Activated naive CD4-positive, alpha-beta T cell treated with anti-CD3 and anti-CD28 coated beads for 36 hours (primary cell): ENCODE measurements at places on chromosomes 7 and 10. TPM values are rescaled to one million over a fixed set of nuclear protein-coding genes. Genes with fewer than 3 reads are reported as not detected.

GRCh38 chr7:2440608-2441245 is 35.5 kb downstream of the GRIFIN start:
- H3K36me3 ChIP-seq, result no peaks in the 10 kb centered on the region
- no peak for DNase-seq
- H3K4me3 ChIP-seq, result no peak overlapping the region
- no peaks in the 10 kb centered on the region for H3K4me1 ChIP-seq
- no peaks in the 10 kb centered on the region for H3K27me3 ChIP-seq

GRCh38 chr7:46163246-46163645 is 242.2 kb upstream of the IGFBP3 start:
- no peaks in the 10 kb centered on the region for H3K36me3 ChIP-seq
- H3K27me3 ChIP-seq, result no peaks in the 10 kb centered on the region
- DNase-seq, result no peak
- H3K27ac ChIP-seq, result no peak overlapping the region
- no peak overlapping the region for H3K4me3 ChIP-seq
- H3K4me1 ChIP-seq, result no peaks in the 10 kb centered on the region

DNA sequence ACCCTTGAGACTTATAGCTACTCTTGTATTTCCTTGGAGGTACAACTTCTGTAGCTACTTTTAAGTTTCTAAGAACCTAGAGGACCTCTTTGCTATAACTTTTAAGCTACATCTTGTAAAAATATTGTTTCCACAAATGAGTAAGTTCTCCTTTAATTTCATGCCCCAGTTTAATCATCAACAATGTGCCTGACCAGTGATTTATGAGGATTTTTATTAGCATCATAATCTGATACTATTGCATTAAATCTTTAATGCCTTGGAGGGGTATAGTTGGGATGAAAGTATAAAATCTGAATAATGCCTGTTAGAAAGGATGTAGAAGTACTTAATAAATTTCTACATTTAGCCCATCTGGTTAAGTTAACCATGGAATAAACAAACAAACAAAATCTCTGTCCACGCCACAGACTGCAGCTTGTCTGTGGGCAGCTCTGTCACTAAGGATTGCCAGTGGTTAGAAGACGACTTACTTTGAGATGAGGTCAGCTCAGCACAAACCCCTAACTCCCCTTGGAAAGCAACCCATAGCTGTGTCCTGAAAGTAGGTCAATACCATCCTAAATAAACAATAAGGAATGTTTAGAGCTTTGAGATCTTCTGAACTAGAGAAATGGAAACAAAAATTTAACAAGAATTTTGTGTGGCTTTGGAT is 18.3 kb downstream of the UBE2D1 start:
- no peaks in the 10 kb centered on the region for H3K27me3 ChIP-seq
- H3K27ac ChIP-seq, result no peak overlapping the region
- H3K4me1 ChIP-seq, result peaks cover 25% of the 10 kb centered on the region
- no peaks in the 10 kb centered on the region for H3K36me3 ChIP-seq
- no peak overlapping the region for H3K4me3 ChIP-seq

GRCh38 chr7:2959103-2959680 is 84.5 kb downstream of the CARD11 start:
- DNase-seq, result peak; percentile 31
- peaks cover 82% of the 10 kb centered on the region for H3K4me1 ChIP-seq
- no peaks in the 10 kb centered on the region for H3K27me3 ChIP-seq

- peaks cover 7% of the 10 kb centered on the region for H3K27me3 ChIP-seq
- no peak overlapping the region for H3K4me3 ChIP-seq
- H3K27ac ChIP-seq, result no peak overlapping the region
- no peaks in the 10 kb centered on the region for H3K36me3 ChIP-seq
Observed at GRCh38 chr10:133101416-133101810, 13.7 kb downstream of the ADGRA1 start.

DNA sequence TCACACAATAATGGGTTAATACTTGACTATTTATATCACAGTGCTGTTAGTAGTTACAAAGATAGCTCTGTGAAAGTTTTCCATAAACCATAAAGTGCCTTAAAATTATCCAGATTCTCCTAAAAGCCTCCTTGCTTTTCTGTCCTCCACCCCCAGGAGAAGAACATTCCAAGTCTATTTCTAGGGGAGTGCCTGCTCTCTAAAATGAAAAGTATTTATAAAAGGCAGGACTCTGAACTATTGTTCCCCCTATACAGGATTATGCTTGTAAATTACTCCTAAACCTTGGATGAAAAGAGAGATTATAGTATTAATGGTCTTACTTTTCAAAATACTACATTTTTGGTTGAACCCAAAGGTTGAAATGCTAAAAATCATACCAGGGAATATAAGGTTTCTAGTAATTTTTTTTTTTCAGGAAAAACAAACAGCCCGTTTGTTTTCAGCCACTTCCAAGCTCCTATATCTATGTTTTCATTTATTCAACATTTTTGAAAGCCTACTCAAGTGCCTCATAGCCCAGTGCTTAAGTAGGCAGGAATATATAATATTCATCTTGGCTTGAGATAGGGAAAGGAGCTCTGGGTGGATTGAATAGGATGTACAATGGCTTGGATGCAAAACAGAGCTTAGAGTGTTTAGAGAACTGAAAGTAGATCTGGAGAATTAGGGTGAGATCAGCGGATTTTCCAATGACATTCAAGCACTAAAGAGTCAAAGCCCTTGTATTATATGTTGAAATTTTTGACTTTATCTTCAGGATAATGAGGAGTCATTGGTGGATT is 320.7 kb downstream of the GPR37 start:
- no peak overlapping the region for H3K27ac ChIP-seq
- H3K4me3 ChIP-seq, result no peak overlapping the region
- no peaks in the 10 kb centered on the region for H3K36me3 ChIP-seq
- DNase-seq, result no peak
- H3K4me1 ChIP-seq, result no peaks in the 10 kb centered on the region

GRCh38 chr10:62380016-62380415 is 5.8 kb downstream of the ZNF365 start:
- H3K36me3 ChIP-seq, result no peaks in the 10 kb centered on the region
- H3K4me3 ChIP-seq, result no peak overlapping the region
- peaks cover 8% of the 10 kb centered on the region for H3K4me1 ChIP-seq

DNA sequence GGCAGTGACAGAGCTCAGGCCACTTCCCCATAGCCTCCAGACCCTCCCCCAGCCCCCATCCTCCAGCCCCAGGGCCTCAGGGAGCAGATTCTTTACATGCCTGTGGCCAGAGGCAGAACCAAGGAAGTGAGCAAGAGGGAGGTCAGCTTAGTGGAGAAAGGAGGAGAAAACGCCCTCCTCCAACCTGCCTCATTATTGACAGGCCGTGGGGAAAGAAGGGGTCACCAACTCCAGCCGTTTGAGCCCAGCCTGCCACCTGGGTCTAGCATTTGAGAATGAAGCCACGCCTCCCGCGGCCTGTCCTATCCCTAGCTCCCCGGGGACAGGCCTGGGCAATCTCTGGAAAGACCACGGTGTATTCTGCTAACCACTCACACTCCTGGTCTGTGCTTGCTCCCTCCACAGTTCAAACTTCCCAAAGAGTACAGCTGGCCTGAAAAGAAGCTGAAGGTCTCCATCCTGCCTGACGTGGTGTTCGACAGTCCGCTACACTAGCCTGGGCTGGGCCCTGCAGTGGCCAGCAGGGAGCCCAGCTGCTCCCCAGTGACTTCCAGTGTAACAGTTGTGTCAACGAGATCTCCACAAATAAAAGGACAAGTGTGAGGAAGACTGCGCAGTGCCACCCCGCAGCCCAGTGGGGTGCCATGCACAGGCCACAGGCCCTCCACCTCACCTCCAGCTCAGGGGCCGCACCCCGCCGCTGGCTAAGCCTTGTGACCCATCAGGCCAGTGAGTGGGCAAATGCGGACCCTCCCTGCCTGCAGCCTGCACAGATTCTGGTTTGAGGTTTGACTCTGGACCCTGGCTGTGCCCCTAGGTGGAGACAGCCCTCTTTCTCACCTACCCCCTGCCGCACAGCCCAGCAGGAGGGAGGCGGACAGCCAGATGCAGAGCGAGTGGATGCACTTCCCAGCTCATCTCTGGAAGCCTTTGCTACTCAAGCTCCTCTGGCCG is 14.3 kb upstream of the TRIM8 start:
- no peak for DNase-seq
- peaks cover 32% of the 10 kb centered on the region for H3K4me1 ChIP-seq
- no peaks in the 10 kb centered on the region for H3K36me3 ChIP-seq
- no peaks in the 10 kb centered on the region for H3K27me3 ChIP-seq
- no peak overlapping the region for H3K27ac ChIP-seq
- H3K4me3 ChIP-seq, result no peak overlapping the region

GRCh38 chr10:6269953-6270867 is 67.5 kb downstream of the PFKFB3 start:
- H3K27ac ChIP-seq, result peak overlapping the region; percentile 93
- peaks cover 50% of the 10 kb centered on the region for H3K4me1 ChIP-seq
- DNase-seq, result peak; percentile 90

DNA sequence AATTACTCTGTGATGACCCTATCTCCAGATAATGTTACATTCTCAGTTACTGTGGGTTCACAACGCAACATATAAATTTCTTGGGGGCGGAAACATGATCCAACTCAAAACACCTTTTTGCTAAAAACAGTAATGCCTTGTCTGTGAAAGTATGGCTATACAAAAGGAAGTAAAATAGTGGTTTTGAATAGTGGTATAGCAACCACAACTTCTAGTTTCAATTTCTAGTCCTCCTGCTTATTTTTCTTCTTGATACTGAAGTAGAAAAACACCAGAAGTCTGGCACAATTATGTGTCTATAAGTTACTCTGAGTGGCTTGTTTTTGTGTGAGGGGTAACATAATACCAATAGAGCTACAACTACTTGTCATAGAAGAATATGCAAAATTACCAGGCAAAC is 21.5 kb upstream of the ZNF800 start:
- DNase-seq, result no peak
- H3K36me3 ChIP-seq, result no peaks in the 10 kb centered on the region
- no peak overlapping the region for H3K27ac ChIP-seq
- H3K4me3 ChIP-seq, result no peak overlapping the region

DNA sequence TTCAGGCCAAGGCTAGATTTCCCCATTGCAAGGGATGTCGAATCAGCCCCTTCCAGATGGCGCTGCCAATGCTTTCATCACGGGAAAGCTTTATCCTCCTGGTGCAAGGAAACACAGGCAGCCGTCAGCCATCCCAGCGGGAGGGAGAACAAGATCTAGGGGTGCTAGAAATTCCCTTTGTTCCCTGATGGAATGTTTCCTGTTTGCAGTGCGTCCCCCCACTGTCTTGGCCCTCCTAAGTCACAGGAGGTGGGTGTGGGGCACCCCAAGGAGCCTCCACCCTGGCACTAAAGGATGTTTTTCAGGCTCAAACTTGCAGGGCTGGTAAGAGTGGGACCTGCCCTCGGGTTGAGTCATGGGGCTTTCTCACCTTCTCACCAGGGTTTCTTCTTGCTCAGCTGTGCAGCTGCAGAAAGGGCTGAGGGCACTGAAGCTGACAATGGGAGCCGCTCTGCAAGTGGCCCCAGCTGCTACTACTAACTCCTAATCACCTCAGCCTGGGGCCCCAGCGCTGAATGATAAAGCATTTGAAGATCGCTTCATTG is 103.6 kb downstream of the PRPF18 start:
- no peak overlapping the region for H3K27ac ChIP-seq
- H3K4me1 ChIP-seq, result no peaks in the 10 kb centered on the region
- peak; percentile 41 for DNase-seq
- H3K4me3 ChIP-seq, result no peak overlapping the region

The HPS6 gene
- 8.7 TPM for total RNA-seq

The PALD1 gene
- total RNA-seq, result 0.69 TPM

The AKR1D1 gene
- total RNA-seq, result not detected

The LIPN gene
- not detected for total RNA-seq

The AFAP1L2 gene
- total RNA-seq, result 0.98 TPM

The AKR1C8 gene
- total RNA-seq, result not detected

The CDHR3 gene
- 0.93 TPM for total RNA-seq
